ENCODE measurements at places on chromosomes 16 and 17. TPM values are rescaled to one million over a fixed set of nuclear protein-coding genes. Genes with fewer than 3 reads are reported as not detected.

DNA sequence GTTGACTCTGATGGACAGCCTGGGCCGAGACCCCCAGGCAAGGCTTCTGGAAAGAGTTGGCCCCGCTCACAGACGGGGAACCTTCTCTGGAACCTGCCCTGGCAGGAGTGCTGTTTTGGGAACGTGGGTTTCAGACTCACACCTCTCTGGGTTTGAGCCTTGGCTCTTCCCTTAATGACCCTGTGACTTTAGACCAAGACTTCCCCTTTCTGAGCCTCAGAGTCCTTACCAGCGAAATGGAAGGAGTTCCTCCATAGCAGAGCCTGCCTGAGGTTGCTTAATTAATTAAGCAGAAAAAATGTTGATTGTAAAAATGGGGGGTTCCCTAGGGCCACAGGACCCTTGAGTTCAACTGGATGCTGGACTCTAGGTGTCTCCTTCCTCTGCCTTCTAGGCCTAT is 408.2 kb downstream of the SEC14L1 start:
- DNase-seq = no peak

DNA sequence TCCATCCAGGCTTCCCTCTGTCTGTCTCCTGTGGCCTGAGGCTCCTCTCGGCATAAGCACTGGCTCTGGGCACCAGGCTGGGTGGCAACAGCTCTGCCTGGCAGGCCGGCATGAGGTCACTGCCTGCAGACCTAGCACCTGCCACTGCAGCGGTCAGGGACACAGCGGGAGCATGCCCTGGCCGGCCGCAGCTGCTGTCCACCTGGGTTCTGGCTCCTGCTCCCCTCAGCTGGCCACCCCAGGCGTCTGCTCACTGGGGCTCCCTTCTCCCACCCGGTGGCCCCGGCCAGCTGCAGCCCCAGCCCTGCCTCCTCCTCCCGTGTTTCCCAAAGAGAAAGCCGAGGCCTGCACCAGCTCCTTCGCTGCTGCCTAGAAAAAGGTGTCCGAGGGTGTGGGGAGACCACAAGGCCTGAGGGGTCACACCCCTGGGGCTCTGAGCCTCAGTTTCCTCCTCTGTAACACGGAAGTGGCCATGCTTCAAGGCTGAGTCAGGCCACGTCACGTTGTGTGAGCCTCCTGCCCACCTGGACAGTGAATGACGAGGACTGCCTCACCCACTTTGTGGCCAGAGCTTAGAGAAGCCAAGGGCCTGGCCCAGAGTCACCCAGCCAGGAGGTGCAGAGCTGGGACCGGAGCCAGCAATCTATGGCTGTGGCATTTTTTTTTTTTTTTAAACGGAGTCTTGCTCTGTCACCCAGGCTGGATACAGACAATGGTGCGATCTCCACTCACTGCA is 6.7 kb downstream of the NTHL1 start:
- DNase-seq = peak; percentile 91

GRCh38 chr17:73640691-73641090 is 3.6 kb downstream of the SDK2 start:
- DNase-seq = no peak

DNA sequence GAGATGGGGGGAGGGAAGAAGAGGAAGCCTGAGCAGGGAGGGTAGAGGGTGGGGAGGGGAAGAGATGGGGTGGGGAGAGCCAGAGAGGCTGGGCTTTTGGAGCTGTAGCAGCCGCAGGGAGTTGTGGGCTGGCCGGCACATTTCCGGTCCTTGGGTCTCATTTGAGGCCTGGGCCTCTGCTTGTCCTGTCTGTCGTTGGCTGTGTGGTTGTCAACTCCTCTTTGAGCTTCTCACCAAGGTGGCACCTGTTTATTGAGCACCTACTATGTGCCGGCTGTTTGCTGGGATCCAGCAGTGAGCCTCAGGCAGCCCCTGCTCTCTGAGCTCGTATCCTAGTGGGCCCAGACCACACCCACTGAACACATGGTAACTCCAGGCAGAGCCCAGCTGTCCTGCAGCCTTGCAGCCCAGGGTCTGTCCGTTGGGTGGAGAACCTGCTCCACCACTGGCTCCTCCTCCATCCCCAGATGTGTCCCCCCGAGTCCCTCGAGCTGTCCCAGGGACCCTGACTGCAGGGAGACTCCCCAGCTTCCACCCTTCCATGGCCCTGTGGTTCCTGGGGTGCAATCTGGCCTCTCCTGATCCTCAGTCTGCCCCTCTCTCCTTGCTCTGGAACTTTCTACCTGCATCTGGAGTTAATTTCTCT is 164.9 kb downstream of the IRF8 start:
- no peak for DNase-seq

DNA sequence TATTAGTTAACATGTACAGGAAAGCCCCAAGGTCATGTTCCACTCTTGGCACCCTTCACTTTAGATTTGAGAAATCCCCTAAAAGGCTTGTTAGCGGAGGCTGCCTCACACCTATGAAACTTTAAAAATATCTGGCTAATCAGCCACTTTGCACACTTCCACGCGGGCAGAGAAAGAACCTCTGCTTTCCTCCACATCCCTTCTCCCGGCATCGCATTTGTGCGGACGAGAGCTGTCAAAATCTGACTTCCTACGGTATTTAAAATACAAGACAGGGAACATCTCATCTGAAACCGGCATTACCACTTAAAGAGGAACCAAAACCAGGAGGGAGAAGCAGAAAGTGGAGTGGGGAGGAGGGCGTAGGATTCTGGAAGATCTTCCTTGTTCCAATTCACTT is 422.3 kb downstream of the TMEM114 start:
- no peak for DNase-seq

DNA sequence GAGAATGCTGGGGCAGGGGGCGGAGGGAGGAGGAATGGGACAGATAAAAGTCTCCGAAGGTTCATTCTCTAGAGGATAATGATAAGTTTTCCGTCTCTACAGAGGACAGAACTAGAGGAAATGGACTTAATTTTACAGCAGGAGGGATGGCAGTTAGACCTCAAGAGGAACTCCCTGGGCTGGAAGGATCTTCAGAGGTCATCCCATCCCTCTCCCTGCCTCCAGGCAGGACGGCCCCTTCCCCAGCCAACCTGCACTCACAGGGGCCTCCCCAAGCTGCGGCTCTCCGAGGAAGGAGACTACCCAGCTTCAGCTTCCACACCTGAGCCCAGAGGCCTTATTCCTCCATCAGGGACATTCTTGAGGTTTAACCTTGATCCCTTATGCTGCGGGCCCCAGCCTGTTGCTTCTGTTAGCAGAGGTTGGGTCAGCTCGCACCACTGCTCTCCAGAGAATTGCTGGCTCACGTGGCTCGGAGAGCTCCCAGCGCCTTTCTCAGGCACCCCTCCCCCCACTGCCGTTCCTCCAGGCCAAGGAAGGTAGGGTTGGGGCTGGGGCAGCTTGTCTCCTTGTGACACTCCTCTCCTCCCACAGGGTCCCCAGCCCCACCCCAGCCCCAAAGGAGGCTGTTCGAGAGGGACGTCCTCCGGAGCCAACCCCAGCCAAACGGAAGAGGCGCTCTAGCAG is 8.5 kb downstream of the ELOB start:
- DNase-seq = no peak

GRCh38 chr17:30600830-30601494 is 123.8 kb downstream of the GOSR1 start:
- peak; percentile 9 for DNase-seq

DNA sequence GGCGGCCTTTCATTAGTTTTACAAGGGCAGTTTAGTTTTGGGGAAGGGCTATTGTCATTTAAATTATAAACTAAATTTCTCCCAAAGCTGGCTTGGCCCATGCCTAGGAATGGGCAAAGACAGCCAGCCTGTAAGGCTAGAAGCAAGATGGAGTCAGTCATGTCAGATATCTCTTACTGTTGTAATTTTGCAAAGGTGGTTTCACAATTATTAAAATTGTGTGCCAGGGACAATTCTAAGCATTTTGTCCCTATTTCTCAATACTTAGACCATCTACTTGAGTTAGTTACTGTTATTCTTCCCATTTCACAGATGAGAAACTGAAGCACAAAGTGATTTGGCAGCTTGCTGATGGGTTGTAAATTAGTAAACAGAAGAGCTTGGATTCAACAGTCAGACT is 467.7 kb upstream of the GOT2 start:
- DNase-seq = no peak

DNA sequence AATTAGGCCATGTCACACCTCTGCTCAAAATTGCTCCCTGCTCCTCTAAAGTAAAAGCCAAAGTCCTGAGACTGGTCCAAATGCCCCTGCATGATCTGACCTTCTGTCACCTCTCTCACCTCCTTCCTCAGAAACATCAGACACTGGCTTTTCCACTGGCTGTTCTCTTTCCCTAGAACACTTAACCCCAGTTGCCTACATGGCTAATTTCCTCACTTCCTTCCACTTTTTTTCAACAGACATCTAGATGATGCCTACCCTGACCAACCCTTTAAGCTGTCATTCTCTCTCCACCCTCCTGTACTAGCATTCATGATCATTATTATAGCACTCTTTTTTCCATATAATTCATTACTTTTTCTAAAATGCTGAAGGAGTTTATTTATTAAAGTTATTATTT is 31.0 kb downstream of the CCT6B start:
- DNase-seq = no peak

DNA sequence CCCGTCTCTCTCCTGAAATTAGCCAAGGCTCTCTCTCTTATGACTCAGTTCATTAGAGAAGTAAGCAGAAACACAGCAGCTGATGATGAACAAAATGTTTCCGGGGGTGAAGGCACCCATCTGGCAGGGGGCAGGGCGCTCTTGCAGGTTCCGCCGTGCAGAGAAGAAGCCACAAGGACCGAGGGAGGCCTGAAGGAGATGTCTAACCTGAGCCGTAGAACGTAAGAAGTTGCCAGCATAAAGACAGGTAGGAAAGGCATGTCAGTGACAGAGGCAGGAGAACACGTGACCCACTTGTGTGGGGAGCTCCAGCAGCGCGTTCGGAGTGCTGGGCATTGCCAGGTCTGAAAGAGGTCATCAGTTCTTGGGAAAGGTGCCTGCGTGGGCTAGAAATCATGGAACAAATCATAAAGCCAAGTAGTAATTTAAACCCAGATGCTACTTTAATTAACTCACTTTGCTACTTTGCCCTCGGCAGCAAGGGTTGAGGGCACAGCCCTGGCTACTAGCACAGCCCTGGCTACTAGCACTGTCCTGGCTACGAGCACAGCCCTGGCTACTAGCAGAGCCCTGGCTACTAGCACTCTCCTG is 198.6 kb downstream of the RPTOR start:
- DNase-seq = no peak

GRCh38 chr17:15966183-15966878 is 21.4 kb downstream of the ADORA2B start:
- DNase-seq = peak; percentile 93

DNA sequence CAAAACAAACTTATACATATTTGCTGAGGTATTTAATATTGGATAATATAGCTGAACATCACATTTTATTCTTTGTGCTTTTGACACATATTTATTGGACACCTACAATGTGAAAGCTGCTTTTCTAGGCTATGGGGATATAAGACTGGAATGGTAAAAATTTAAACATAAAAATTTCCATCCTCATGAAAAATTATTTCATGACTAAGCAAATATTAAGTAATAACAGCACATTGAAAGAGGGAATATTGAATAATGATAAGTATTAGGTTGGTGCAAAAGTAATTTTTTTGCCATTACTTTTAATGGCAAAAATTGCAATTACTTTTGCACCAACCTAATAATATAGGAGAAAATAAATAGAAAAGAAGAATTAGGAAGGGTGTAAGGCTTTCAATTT is 972.5 kb upstream of the CDH8 start:
- no peak for DNase-seq

HS3ST4 gene
- not detected for total RNA-seq

SYNGR3 gene
- total RNA-seq = 2.8 TPM

ZFPM1 gene
- total RNA-seq = 4.6 TPM

BAIAP3 gene
- total RNA-seq = 13.1 TPM

DNASE1L2 gene
- 1.6 TPM for total RNA-seq

ATP2A1 gene
- 0.87 TPM for total RNA-seq

GNPTG gene
- total RNA-seq = 36.0 TPM

CCL4 gene
- not detected for total RNA-seq
